ENCODE measurements at places on chromosomes 3 and 15.

DNA sequence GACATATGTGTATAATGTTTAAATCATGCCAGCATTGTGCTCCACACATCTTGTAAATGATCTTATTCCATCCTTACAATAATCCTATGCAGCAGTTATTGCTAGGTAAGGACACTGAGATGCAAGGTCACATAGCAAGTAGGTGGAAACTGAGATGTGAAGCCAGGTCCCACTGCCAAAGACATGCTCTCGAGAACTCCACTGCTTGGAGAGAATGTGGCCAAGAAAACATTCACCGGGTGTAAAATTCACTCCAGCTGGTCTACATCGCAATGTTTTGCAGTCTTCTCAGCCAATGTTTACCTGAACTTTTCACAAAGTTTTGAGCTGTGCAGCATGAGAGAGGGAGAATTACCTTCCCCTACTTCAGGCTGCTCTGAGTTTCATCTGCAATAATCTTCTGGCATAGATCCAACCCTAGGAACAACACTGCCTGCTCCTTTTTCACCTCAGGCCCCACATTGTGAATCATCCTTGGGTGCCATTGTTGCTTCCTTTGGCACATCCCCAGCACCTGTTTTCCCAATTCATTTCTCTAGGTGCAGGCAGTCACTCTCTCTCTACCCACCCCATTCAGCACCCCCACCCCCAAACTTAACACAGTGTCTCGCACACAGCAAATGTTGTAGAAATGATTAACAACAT, 53.5 kb upstream of the PRTG start:
- no peak for DNase-seq

DNA sequence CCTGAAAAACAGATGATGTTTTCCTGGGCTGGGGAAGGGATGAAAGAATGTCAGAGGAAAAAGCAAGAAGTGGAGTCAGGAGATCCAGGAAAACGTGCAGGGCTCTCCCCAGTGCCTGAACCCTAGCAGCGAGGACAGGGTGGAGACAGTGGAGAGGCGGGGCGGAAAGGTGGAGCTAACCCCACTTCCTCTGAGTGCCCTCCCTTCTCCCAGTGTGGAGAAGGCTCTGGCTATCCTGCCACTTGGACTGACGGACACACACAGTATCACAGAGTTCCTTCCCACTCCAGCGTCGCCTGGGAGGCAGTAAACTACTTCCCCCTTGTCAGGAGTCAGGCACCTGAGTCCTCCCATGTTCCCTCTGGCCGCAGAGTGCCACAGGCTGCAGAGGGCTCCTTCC, 125.3 kb upstream of the CHRNA7 start:
- no peak for DNase-seq

DNA sequence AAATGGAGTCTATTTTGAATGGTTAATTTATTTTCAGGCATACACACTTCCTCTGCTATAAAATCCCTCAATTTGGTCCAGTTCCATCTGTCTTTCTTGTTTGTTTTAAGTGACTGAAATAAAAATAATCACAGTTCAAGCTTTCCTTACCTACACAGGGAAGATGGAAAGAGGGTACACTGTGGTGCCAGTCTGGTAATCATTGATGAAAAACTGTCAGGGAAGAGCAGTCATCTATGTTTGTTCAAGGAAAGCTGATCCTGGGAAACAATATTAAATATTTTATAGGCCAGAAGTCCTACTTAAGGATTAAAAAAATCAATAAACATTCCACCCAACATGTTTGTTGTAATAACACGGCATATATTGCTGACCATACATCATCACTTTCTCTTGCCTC, 115.2 kb upstream of the KCNMB2 start:
- DNase-seq, result no peak

- DNase-seq, result no peak
Measured at GRCh38 chr15:99474909-99475753, 90.7 kb upstream of the MEF2A start.

DNA sequence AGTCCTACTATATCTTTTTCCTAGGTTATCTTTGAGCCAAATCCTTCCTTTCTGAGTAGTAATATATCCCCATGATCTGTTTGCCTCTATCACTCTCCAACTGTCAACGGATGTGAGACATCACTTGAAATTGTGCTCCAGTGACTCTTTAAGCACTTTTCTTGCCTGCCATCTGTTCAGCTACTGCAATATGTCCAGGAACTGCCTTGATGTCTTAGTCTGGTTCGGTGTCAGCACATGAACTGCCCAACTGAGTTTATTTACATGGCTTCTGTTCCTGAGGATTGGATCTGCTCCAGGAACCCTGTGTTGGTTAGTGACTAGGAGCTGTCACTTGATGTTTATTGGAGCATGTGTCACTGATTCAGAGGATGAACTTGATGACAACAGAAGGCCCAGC, 116.5 kb downstream of the SLC9A9 start:
- DNase-seq, result no peak

DNA sequence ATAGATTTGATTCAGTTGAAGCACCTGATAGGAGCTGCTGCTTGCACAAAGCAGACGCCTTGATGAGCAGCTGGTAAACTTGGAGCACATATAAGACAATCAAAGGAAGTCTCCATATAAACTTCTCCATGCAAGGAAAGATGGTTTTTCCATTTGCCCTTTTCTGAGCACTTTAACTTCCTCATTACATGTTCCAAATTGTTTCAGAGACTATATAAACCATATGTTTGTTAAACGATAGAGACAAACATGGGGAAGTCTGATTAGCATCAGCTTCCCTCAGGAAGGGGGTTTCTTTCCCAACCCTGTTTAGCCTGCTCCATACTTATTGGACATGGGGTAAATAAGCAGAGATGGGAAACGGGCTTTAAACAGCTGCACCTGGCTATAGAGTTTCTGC, 88.0 kb downstream of the DHX36 start:
- DNase-seq, result no peak

GRCh38 chr3:172839679-172840078, 89.2 kb downstream of the ECT2 start:
- DNase-seq, result no peak

- DNase-seq, result no peak
Measured at GRCh38 chr3:52679199-52679538, 6.5 kb downstream of the PBRM1 start.

DNA sequence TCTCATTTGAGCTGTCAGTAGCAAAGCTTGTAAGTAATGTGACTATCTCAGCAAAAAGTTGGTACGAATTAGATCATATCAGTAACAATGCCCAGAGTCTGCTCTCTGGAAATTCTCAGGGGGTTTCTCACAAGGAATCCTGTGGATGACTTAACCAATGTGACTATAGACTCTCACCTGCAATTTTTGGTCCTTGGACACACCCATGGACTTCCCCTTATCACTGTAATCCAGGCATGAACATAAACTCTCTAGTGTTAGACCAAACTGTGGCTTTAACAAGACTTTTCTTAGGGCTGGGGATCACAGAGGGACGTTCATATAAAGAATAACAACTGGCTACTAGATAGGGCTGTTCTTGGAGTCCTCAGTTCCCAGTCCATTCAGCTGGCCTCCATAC, 3.9 kb upstream of the ZNF80 start:
- no peak for DNase-seq

DNA sequence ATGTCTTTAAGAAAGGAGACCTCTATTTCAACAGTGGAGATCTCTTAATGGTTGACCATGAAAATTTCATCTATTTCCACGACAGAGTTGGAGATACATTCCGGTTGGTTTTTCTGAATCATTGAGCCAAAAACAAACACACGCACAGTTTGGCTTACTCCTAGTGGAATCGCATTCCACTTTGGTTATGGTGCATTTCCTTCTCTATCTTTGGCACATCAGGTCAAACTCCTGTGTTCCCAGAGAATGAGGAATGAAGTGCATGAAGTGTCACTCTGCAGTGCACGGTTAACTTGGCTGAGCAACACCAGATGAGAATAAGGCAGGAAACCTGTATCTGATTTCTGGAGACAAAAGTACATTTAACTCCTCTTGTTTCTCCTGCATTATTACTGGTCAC, 38.5 kb downstream of the HDC start:
- peak; percentile 69 for DNase-seq

GRCh38 chr15:89196994-89197393, 24.4 kb downstream of the RLBP1 start:
- no peak for DNase-seq

GRCh38 chr3:97815149-97815917, 6.5 kb upstream of the CRYBG3 start:
- no peak for DNase-seq

GRCh38 chr15:49620199-49620598, 419 bp downstream of the FAM227B start:
- no peak for DNase-seq

DNA sequence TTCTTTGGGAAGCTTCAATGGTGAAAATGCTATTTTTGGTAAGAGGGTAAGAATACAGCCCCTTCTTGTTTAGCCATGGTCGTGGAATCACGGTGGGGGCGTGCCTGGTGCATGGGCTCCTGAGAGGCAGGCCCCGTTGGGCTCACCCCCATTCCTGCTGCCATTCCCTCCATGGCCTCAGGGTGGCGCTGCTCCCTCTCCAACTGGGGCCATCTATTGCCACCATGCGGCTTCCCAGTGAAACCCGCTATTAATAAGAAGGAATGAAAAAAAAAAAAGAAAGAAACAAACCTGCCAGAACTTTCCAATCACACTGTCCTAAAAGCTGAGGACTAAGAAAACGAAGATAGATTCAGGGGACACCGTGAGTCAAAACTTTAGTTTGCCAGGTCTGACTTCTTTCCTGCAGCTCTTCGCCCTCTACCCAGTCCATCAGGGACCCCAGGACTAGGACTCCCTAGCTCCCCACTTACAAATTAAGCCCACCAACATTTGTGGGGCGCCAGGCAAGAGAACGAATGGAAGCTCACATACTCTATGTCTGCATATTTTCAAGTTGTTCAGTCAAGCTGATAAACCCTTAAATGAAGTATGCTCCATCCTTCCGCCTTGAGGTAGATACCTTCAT, 30.6 kb upstream of the ABHD2 start:
- peak; percentile 6 for DNase-seq

GRCh38 chr3:5250467-5251195, 63.1 kb downstream of the EDEM1 start:
- no peak for DNase-seq

GRCh38 chr3:58647381-58648141, 19.0 kb downstream of the FAM3D start:
- no peak for DNase-seq

- peak; percentile 4 for DNase-seq
Measured at GRCh38 chr3:46334741-46335478, 19.0 kb upstream of the CCR2 start.

- DNase-seq, result no peak
Measured at GRCh38 chr3:135440233-135440632, 525.3 kb upstream of the PPP2R3A start.

DNA sequence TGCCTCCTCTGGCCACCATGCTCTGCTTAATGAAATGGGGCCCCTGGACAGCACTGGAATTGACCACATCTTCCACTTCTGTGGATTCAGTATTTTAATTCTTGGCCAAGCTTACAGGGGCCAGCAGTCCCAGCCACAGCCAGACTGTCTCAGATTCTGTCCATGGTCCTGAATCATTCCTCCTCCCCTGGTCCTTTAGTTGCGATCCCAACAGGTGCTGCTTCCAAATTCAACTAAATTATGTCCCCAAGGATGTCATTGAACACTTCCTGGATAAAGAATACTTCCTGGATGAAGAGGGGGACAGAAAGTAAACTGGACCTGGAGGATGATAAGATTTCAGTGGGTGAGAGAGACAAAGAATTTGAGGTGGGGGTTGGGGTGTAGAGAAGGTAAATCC, 111.1 kb upstream of the FOXB1 start:
- no peak for DNase-seq

- no peak for DNase-seq
Measured at GRCh38 chr3:37198996-37199395, 24.6 kb upstream of the LRRFIP2 start.

DNA sequence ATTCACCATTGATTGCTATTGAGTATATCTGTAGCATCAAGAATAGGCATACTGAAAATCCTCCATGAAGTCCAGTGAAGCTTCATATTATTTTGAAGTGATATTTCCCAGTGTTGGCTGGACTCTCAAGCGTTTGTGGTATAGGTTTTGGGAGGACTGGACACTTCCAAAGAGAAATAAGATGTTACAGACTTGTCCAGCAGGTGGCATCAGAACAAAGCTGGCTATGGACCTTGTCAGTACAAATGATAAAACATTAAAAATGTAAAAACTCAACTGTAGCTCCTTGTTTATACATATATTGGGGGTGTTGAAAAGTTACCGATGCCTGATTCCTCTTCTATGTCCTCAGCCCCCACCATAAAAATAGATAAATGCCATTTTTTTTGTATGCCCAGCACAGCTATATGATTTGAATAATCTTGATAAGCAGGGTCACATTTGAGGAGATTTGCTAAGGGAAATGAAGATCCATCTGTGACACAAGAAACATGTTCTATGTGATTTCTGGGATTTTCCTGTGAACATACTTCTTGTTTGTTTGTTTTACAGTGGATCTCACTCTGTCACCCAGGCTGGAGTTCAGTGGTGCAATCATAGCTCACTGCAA, 54.5 kb upstream of the GOLGA6B start:
- peak; percentile 4 for DNase-seq

- DNase-seq, result no peak
Measured at GRCh38 chr15:85480923-85481322, 100.5 kb downstream of the AKAP13 start.

GRCh38 chr3:33729993-33730392, 11.9 kb upstream of the CLASP2 start:
- no peak for DNase-seq

DNA sequence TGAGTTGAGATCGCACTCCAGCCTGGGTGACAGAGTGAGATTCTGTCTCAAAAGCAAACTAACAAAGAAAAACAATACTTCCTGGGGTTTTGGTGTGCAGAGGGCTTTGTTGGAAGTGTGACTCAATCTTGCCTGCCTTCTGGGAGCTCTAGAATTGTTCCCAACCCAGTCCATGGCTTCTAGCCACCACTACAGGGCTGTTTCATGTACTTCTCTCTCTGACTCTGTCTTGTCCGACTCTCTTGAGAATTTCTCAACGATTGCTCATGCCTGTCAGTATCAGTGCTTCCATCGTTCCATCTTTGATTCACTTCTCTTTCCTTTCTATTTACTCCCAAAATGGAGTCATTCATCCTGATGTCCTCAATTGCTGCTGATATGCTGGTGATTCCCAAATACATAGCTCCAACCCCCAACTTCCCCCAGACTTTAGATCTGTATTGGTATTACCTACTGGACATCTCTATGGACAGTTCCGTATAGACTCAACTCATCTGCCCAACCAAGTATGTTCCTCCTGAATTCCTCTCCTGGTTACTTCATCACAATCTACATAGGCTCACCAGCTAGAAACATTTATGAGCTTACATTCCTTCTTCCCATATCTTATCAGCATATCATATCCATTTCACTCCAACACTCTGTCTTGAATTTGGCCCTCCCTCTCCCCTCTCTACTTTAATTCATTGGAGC, 1.8 kb upstream of the AP2M1 start:
- DNase-seq, result peak; percentile 55

Measured in BJ (cell line).